Lung microvascular endothelial cell (primary cell): ENCODE measurements at places on chromosomes 6 and 20. TPM values are rescaled to one million over a fixed set of nuclear protein-coding genes. Genes with fewer than 3 reads are reported as not detected.

Gene OOEP
- total RNA-seq: under 0.01 TPM in 1 of 2 replicates, not detected in the other

Gene LAMA4
- total RNA-seq: 456 and 465 TPM in 2 replicates

Gene LIME1
- total RNA-seq: 0.87 and 1.4 TPM in 2 replicates

GRCh38 chr6:137864812-137865508 lies 2.1 kb upstream of the TNFAIP3 start:
- no peak for DNase-seq

DNA sequence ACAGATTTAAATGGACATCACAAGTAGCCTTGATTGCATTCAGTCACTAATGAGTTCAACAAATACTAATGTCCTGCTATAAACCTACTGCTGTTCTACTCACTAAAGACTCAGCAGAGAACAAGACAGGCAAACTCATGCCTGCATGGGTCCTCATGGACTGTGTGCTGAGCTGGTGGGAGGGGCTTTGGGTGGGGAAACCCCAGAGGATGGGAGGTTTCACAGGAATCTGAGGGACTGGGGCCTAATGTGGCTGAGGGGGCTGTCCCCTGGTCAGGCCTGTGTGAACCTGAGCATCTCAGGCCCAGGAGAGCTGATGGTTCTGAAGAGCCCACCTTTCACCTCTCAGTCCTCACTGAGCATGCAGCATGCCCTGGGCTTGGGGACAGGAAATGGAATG lies 1.4 kb downstream of the CST8 start:
- DNase-seq: no peak

- DNase-seq: no peak
These were observed 31.8 kb downstream of the CNKSR3 start for GRCh38 chr6:154478701-154479060.

DNA sequence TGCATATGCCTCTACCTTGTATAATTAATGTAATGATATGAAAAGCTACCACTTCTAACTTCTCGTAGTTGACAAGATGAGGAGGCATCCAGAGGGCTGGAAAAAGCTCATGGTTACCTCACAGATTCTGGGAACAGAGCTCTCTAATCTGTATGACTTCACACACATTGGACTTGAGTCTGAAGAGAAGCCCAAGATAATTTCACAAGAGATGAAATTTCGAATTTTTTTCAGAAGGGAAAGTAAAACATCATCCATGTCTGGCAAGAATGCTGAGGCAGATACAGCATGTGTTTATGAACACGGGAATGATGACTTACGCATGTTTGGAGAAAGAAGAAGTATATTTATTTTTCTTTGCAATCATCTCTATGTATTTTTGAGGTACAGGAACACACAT lies 141.8 kb upstream of the TENT5A start:
- DNase-seq: no peak

- no peak for DNase-seq
These were observed 10.9 kb upstream of the ZNF831 start for GRCh38 chr20:59152559-59153354.

- no peak for DNase-seq
These were observed 438.1 kb downstream of the HACE1 start for GRCh38 chr6:104421650-104422049.
